Neural progenitor cell (in vitro differentiated cells): ENCODE measurements at places on chromosomes 1 and 21.

DNA sequence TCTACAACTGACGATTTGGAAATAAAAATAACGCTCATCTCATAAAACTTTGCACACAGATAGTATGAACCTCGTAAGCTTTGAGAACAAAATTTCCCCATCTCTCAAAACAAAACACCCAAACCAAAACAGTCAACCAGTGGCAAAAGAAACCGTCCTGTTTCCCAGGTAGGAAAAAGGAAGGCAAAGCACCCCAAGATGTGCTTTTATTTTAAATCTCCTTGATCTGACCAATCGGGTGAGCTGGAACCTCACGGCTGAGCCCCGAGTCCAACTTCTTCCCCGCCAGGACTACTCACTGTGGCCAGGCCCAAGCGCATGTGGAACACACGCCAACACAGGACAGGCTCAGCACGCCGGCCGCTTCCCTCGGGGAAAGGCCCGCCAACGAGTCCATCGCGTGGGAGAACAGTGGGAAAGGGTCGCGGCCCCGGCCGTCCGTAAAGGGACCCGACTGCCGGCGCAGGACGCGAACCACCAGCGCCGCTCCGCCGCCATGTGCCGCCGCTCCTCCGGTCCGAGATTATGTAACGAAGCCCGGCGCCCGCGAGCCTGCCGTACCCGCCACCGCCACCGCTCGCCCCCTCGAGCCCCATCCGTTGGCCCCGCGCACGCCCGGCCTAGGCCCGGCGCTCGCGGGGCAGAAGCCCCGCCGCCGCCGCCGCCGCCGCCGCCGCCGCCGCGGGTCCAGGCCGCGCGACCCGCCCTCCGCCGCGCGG is 759 bp downstream of the AHCTF1 start:
- peak overlapping the region; percentile 70 for H3K4me3 ChIP-seq
- DNase-seq: no peak
- peaks cover 4% of the 10 kb centered on the region for H3K4me1 ChIP-seq
- peaks cover 6% of the 10 kb centered on the region for H3K36me3 ChIP-seq

GRCh38 chr1:32965251-32965747 is 690 bp upstream of the RNF19B start:
- H3K4me3 ChIP-seq: peak overlapping the region; percentile 96
- peaks cover 13% of the 10 kb centered on the region for H3K4me1 ChIP-seq
- H3K27ac ChIP-seq: no peak overlapping the region
- H3K27me3 ChIP-seq: peaks cover 45% of the 10 kb centered on the region

DNA sequence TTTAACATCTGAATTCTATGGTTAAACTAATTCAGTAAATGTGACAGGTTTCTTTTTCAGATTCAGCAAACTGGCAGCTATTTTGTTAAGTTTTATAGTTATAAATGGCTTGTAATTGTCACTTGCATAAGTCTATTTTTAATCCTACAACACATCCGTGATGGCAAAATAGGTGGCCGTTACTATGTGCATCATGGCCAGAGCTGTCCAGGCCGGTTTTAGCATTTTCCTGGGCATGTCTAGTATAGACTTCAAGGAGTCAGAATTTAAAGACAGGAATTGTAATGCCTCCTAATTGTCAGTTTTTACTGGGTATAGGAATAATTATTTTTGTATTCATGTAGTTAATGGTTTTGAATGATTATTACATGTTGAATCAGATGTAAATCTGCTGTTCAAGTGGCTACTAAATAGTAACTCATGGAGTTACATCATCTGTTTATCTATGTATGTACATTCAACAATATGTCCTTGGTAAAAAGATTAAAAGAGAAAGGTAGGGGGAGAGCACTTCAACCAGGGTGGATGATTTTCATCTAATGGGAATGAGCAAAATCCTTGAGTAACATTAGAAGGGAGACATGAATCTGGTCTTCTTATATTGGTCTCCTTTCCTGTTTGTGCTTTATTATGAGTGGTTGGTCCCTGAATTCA is 3.2 kb upstream of the B3GALT2 start:
- H3K36me3 ChIP-seq: no peaks in the 10 kb centered on the region
- H3K27ac ChIP-seq: no peak overlapping the region
- H3K4me3 ChIP-seq: no peak overlapping the region
- no peaks in the 10 kb centered on the region for H3K27me3 ChIP-seq

GRCh38 chr1:229665912-229666558 is 40.0 kb downstream of the URB2 start:
- H3K36me3 ChIP-seq: no peaks in the 10 kb centered on the region
- H3K27me3 ChIP-seq: no peaks in the 10 kb centered on the region
- no peak overlapping the region for H3K27ac ChIP-seq
- no peak for DNase-seq
- no peak overlapping the region for H3K4me3 ChIP-seq

DNA sequence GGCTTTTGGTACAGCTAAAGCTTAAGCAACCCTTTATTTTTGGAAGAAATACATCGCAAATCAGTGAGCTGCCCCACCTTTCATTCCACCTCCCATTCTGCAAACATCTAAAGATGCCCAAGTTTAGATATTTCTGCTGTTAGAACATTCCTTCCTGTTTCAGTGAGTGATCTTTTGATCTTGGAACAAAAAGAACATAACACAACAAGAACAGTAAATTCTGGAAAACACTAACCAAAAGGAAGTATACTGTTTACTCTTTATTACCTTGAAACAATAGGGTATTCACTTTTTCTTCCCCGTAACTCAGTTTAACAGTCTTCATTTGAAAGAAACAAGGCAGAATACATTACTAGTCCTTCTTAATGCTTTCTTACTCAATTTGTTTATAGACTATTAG is 40.6 kb downstream of the HNRNPR start:
- H3K4me3 ChIP-seq: no peak overlapping the region
- H3K36me3 ChIP-seq: peaks cover 46% of the 10 kb centered on the region
- no peaks in the 10 kb centered on the region for H3K27me3 ChIP-seq
- DNase-seq: no peak
